ENCODE measurements at places on chromosomes 13 and 19.
A peak's percentile ranks its signal among the peaks of the same experiment; 100 is the strongest.

- DNase-seq: no peak
Observed at GRCh38 chr19:1082928-1083816, 12.0 kb downstream of the POLR2E start.

GRCh38 chr13:80363890-80364503 is 23.1 kb upstream of the SPRY2 start:
- DNase-seq: no peak

DNA sequence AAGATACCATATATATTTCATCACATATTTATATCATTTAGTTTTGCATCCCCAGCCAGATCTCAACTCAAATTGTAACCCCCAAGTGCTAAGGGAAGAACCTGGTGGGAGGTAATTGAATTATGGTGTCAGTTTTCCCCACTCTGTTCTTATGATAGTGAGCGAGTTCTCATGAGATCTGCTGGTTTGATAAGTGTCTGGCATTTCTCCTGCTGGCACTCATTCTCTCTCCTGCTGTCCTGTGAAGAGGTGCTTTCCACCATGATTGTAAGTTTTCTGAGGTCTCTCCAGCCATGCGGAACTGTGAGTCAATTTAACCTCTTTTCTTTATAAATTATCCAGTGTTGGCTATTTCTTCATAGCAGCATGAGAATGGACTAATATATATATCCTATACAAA is 462.5 kb upstream of the SLITRK5 start:
- no peak for DNase-seq

- no peak for DNase-seq
Observed at GRCh38 chr19:912181-913079, 589 bp downstream of the R3HDM4 start.

GRCh38 chr19:48398375-48399235 is 5.1 kb downstream of the GRIN2D start:
- DNase-seq: peak; percentile 74

DNA sequence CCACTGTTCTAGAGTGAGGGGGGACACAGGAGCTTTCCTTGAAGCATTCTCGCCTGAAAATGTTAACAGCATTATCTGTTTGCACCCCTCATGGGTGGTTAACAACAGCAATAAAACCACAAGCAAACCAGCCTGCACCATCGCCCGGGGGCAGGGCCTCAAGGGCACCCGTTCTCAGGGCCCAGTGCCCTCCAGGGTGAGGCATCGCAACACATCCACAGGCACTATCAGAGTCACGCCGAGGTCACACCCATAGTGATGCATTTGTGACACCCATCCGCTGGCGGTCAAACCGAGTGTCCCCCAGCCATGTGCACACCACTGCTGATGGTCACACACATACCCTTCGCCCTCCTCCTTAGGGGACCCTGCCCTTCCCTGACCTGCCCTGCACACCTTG is 4.6 kb downstream of the FUT5 start:
- no peak for DNase-seq

DNA sequence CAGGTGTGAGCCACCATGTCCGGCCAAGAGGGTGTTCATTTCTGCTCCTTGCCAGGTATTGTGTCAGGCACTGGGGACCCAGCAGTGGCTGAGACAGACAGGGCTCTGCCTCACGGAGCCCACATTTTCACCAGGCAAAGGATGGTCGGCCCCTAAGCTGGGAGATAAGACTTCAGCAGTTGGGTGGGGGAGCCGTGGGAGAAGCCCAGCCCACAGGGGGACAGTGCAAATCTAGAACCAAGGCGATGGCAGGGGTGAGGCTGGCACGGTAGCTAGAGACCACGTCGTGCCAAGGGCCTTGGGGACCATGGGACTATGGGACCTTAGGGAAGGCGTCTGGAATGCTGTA is 8.3 kb downstream of the LSR start:
- no peak for DNase-seq

- DNase-seq: no peak
Observed at GRCh38 chr13:77384999-77385398, 58.1 kb upstream of the MYCBP2 start.

GRCh38 chr13:31824705-31825517 is 85.6 kb downstream of the RXFP2 start:
- DNase-seq: no peak

DNA sequence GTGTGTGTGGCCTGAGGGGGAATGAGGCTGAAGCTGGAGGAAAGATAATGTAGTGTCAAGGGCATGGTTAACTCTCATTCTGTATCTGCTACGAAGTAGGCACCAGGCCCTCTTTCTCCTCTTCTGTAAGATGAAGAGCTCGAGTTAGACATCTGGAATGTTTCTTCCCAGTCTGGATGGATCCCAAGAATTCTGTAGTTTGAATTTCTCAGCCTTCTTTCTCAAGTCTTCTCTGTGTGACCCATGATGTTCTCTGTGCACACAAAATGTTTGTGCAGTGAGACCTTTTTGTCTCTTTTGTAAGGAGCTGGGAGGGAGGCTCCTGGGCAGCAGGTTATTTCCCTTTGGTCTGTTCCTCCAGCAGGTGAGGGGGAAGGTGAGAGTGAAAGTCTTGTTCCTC is 13.7 kb downstream of the FGF9 start:
- no peak for DNase-seq

DNA sequence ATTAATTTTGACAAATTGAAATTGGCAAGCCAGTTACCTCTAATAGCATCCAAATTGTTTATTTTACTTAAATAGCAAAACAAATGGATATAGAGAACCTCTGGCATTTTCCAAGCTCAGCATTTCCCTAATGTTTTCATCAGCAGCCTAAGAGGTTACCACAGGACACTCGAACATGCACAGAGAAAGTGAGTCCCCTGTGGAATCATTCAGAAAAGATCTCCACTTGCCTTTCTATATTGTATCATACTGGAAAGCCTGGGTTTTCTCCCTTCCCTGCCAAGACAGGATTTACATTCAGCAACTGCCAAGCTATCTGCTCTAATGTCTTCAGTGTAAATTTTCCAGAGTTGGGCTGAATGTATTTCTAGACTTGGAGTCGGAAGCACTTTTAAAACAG is 188.9 kb downstream of the KCTD12 start:
- no peak for DNase-seq

DNA sequence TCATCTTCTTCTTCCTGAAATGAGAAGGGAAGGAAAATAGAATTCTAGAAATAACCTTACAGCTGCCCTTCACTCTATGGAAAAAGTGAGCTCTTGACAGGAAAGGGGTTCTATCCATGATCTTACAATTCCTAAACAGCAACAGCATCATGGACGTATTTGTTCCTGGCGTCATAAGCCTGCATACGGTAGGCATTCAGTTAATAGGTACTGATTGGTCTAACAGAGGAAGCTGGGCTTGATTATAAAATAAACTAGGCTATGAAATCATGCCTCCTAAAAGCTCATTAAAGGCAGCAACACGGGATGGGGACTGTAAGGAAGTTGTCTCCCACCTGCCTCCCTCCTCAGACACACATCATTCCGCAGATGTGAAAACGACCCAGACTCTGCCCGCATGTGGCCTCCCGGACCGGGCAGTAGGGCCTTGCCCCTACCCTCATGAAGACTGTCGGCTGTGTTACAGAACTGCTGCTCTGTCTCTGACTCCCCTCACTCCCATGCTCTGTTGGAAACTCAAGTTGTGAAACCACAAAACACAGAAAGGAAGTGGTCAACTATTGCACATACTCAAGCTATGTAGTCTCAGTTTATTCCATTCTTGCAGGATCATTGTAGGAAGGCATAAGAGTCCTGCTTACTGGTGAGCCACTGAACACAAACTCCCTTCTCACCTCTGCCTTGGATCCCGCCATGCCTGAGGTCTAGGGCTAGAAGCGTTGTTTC is 129.8 kb downstream of the DLEU7 start:
- DNase-seq: no peak

- no peak for DNase-seq
Observed at GRCh38 chr19:13681509-13681908, 82.8 kb upstream of the MRI1 start.

DNA sequence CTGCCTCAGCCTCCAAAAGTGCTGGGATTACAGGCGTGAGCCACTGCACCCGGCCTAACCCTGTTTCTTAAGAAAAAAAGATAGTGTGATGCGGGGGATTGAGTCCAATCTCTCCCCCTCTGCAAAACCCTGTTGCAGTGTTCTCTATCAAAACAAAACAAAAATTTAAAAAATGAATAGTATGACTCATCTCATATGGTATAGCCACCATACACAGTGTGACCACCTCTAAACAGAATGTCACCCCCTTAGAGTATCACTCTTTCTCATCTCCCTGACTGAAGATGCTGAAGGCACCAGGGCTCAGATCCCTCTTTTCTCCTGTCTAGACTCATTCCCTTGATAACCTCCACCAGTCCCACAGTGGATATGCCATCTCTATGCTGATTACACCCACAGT is 6.8 kb upstream of the ERF start:
- DNase-seq: no peak

DNA sequence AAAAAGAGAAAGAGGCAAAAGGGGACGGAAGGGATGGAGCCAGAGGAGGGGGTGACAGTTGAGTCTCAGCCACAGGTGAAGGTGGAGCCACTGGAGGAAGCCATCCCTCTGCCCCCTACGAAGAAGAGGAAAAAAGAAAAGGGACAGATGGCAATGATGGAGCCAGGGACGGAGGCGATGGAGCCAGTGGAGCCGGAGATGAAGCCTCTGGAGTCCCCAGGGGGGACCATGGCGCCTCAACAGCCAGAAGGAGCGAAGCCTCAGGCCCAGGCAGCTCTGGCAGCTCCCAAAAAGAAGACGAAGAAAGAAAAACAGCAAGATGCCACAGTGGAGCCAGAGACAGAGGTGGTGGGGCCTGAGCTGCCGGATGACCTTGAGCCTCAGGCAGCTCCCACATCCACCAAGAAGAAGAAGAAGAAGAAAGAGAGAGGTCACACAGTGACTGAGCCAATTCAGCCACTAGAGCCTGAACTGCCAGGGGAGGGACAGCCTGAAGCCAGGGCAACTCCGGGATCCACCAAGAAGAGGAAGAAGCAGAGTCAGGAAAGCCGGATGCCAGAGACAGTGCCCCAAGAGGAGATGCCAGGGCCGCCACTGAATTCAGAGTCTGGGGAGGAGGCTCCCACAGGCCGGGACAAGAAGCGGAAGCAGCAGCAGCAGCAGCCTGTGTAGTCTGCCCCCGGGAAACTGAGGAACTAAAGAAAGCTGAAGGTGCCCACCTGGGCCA is 2.5 kb downstream of the POLR1G start:
- no peak for DNase-seq

- no peak for DNase-seq
Observed at GRCh38 chr13:73372666-73373627, 314.1 kb downstream of the KLF5 start.

GRCh38 chr13:113793718-113794085 is 34.7 kb downstream of the TMEM255B start:
- DNase-seq: no peak

- no peak for DNase-seq
Observed at GRCh38 chr13:101346161-101346560, 70.1 kb downstream of the NALCN start.

DNA sequence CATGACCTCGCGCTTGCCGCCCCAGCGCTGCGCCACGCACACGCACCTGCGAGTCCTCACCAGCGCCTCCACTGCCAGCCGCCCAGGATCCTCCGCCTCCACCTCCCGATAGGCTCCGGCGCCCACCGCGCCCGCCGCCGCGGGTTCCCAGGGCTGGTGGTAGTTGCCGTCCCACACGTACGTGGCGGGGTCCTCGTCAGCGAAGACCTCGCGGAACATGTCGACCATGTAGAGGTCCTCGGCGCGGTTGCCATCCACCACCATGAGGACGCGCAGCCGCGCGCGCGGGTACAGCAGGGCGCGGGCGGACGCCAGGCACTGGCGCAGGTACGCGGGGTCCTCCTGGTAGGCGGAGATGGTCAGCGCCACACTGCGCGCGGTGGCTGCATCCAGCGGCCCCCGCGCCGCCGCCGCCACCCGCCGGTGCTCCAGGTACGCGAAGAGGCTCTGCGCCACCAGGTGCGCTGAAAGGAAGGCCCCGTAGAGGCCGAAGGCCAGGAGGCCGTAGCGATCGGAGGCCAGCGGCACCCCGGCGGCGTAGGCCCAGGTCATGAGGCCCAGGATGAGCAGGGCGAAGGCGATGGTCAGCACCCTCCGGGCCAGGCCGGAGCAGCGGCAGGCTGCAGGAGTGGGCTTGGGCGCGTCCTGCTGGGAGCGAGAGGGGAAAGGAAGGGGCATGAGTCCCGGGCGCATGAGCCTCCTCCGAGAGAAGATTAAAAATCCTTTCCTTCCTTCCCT is 4.4 kb downstream of the HAS1 start:
- no peak for DNase-seq

GRCh38 chr13:24651718-24652345 is 28.4 kb upstream of the ATP12A start:
- DNase-seq: no peak

DNA sequence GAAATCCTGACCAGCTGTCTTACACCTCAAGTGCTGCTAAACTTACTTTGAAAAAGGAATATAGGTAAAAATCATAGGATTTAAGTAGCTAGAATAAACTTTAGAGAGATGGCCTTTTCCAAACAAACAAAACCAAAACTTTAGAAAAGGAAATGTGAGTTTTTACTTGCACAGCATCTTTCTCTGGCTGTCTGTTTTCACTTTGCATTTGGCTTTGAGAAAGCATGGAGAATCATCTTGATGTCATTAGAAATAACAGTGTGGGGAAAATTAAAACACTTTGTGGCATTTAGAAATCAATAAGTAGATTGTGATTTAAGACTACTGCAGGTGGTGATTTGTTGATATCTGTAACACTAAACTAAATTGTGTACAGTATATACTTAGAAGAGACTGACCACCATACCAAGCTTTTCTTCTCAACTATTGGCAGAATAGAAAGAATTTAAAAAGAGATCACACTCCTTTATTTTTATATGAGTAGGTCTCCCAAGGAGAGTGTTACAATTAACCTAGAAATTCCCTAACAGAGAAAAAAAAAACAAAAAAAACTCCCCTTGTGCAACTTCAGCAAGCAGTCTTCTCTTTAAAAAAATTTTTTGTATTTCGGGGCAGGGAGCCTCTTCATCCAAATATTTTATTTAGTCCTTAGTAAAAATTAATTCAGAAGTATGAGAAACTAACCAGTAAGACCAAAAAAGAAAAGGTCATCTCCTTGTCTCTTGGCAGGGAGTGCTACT is 6.1 kb downstream of the WDFY2 start:
- no peak for DNase-seq
